ENCODE measurements at places on chromosomes 13 and 19.
A peak's percentile ranks its signal among the peaks of the same experiment; 100 is the strongest.

- DNase-seq = no peak
Measured at GRCh38 chr19:47703301-47703700, 9.9 kb upstream of the EHD2 start.

GRCh38 chr13:99813336-99814095 lies 158.1 kb downstream of the ZIC5 start:
- no peak for DNase-seq

GRCh38 chr13:62611343-62611742 lies 1195.7 kb upstream of the PCDH20 start:
- no peak for DNase-seq

GRCh38 chr13:34578471-34578870 lies 363.6 kb upstream of the NBEA start:
- no peak for DNase-seq

DNA sequence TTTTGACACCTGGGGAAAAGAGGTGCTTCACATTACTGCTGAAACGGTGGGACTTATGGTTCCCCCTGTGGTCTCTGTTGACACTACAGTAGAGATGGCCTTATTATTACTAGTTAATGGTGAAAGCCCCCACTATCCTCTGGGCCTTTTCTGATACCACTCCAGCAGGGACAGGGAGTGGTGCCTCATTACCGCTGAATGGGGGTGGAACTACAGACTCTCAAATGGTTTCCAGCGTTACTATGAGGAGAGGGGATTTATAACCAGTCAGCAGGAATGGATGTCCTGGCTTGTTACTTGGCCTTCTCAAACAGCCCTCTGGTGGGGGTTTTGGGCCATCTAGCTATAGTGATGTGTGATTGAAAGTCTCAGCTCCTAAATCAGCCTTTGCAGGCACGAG lies 96.7 kb upstream of the DIAPH3 start:
- no peak for DNase-seq

GRCh38 chr13:50016444-50016843 lies 1.2 kb downstream of the KCNRG start:
- no peak for DNase-seq

DNA sequence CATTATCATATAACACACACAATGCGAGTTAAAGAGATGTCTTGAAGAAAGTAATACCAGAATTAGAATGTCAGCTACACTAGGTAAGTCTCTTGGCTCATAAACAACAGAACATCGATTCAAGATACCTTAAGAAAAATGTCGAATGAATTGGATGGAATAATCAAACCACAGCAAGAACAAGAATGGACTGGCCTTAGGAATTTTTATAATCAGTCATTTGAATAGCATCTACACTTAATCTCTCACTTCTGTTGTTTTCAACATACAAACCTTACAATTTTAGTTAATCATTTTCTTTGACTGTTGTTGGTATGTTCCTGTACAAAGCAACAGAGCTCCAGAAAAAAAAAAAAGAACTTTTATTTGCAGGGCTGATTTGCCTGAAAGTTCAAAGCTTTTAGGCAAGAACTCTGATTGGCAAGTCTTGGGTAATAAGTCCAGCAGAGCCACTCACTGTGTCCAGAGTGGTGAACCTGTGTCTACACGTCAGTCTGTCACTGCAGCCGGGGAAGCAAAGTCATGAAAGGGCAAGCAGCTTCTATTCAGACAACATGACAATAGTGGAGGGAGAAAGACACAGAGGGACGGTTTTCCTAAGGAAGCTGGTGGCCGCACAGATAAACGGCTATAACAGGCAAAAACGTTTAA lies 1026.1 kb upstream of the MIR17HG start:
- no peak for DNase-seq

- no peak for DNase-seq
Measured at GRCh38 chr19:35318679-35319448, 10.1 kb upstream of the CD22 start.

- no peak for DNase-seq
Measured at GRCh38 chr19:2033825-2034159, 17.3 kb downstream of the MKNK2 start.

- no peak for DNase-seq
Measured at GRCh38 chr13:23467932-23468278, 34.4 kb upstream of the SACS start.

DNA sequence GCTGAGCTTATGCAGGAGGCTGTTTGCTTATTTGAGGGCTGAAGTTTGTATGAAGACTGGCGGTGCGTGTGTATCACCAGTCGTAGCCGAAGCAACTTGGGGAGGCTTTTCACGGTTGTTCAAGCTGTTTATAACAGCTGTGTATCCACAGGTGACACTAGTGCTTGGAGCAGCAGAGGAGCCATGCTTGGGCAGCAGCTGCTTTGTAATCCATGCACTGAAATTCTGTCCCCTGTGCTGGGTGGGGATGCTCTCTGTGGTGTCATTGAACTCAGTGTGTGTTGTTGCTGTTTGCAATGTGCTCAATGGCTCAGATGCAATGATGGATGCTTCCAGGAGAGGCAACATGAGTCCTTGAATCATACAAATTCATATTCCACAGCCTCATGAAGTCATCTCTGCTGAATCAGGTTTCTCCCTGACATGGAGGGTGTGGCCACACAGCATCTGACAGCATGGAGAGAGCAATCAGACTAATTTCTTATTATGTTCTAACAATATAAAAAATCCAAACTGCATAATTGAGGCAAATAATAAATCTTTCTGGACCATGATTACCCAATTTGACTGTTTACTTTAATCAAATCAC lies 18.8 kb upstream of the GTF3A start:
- no peak for DNase-seq

DNA sequence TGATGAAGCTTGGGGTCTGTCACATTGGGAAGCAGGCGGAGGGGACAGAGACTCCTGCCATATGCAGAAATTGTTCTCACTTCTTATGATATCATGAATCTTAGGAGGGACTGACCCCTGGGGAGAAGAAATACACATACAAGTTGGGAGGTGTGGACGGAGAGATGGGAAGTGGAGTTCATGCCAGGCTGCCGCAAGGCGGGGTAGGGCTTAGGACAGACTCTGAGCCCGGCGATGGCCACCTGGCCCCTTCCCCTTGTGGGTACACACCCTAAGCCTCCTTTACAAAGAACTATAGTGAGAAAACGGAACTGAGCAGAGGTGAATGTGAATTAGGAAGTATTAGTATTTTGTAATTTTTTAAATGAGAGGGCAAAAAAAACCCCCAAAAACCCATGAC lies 177.0 kb upstream of the IRS2 start:
- no peak for DNase-seq

- no peak for DNase-seq
Measured at GRCh38 chr13:22201375-22201925, 530.6 kb downstream of the FGF9 start.

DNA sequence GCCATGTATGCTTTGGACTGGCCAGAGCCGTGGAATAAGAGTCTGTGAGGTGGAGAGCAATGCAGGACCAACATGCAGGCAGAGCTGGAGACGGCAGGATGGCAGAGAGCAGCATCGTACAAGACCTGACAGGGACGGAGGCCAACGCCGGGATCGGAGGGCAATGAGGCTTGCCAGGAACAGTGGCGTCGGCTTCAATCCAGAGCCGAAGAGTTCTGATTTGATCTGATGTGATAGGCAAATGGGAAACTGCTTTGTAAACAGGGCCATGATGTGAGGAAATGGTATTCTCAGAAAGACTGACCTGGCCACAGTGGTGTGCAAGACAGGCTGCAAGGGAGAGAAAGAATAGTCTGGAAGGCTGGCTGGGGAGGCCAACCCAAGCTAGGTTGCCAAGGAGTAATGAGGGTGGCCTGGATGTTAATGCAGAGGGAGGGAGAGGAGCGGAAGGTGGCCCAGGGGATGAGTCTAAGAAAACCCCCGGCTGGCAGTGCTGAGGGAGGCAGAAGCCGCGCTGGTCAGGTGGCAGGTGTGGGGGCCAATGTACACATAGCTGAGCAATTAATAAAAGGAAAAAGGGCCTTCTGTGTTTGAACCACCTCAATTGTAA lies 26.7 kb downstream of the RCBTB2 start:
- DNase-seq = no peak

- DNase-seq = no peak
Measured at GRCh38 chr19:4722671-4723594, 709 bp downstream of the DPP9 start.

DNA sequence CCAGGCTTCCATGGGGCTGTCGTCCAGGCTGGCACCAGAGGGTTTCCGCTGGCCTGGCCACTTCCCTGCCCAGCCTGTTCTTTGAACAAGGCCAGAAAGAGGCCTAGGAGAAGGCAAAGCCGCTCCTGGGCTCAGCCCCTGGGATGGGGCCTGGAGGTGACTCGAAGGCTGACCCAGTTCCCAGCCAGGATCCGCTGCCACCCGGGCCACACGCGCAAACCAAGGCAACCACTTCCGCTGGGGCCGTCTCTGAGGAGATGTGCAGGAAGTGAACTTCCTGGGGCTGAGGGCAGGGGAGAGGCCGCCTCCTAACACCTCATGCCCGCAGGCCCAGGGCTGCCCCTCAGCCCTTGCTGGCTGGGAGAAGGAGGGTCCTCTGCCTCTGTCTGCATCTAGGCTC lies 15.2 kb downstream of the PLEKHF1 start:
- DNase-seq = peak; percentile 59

DNA sequence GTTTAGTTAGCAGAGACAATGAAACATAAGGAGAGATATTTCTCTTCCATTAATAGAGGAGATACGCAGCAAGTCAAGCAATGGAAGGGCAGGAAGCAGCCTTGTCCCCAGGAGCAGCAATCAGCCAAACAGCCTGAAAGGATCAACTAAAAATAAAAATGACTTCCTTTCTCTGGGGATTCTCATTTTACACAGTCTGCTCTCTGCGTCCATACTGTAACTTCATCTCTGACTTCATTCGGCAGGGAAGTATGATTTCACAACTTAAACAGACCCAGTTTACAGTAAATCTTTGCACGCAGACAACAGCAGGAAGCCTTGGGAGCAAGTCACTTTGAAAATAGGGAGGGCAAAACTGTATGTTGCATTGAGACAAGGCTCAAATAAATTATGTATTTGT lies 826.7 kb downstream of the DIAPH3 start:
- DNase-seq = no peak

DNA sequence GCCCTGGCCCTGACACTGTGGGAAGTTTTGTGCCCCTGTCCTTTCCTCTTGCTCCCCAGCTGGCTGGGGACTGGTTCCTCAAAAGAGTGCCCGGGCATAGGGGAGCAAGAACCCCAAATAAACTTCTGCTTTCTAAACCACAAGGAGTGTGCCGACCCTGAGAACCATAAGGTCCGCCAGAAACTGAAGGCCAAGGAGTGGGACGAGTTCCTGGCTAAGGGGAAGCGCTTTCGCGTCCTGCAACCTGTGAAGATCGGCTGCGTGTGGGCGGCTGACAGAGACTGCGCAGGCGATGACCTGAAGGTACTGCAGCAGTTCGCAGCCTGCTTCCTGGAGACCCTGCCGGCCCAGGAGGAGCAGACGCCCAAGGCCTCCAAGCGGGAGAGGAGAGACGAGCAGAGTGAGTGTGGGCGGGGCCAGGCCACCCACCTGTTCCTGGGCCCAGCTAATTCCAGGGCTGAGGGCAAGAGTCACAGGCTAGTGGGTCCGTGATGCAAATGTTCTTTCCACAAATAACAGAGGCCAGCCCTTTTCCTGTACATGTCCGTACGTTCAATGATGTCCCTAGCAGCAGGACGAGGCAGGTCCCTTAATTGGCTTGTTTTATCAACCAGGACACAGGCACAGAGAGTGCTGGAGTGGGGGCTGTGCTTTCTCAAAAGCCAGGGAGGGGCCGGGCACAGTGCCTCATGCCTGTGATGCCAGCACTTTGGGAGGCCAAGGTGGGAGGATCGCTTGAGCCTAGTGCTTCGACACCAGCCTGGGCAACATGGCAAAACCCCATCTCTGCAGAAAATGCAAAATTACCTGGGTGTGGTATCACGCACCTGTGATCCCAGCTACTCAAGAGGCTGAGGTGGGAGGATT lies 25.6 kb downstream of the UBXN6 start:
- no peak for DNase-seq

DNA sequence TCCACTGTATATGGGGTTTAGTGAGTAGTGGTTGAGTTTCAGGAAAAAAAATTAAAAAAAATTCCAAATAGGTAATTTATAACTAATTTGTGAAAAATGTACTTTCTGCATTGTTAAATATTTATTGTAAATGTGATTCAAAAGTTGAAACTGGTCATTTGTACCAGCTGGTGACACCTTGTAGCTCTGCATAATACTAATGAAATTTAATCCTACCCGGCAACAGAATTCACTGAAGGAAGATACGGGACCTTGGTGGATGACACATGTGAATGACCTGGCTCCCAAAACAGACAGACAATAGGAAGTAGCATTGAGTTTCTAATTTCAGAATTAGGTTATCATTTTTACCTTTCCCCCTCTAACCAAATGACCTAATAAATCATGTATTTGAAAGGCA lies 73.8 kb downstream of the SLITRK6 start:
- DNase-seq = no peak

- no peak for DNase-seq
Measured at GRCh38 chr13:95822303-95822702, 145.4 kb downstream of the DNAJC3 start.

GRCh38 chr13:98974053-98974452 lies 3.8 kb downstream of the DOCK9 start:
- no peak for DNase-seq

GRCh38 chr19:49361438-49362047 lies 673 bp downstream of the TEAD2 start:
- no peak for DNase-seq

DNA sequence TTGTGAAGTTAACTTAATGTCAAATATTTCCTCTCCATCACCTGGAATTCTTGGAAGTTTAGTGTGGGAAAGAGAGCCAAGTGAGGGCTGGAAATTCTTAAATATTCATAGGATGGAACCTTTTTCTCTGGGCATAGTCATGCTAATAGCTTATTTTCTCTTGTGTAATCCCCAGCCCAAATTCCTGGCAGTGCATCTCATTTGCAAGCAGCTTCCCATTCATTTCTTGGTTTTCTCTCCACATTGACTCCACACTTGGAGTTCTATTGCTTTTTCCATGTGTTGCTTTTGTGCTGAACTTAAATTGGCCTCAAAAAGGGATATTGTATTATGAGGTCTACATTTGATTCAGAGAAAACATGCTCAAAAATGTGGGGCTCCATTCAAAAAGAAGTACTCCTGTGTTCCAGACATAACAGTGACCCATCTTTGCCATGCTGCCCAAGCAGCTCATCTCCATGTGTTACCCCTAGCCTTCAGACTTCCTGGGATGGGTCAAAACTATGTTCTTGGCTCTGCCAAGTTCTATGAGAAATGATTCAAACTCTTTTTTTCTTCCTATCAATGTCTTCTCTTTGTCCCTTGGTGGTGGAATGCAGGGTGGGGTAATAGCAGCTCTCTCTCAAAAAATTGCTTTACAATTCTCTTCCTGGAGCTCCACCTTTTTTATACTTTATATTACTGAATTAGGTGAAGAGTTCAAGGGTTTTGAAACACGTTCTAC lies 2471.5 kb downstream of the PCDH9 start:
- no peak for DNase-seq

Measured in stimulated activated CD8-positive, alpha-beta memory T cell treated with anti-CD3 and anti-CD28 coated beads, Interleukin-2, amount 100 ng/mL, for 1 hour (primary cell).